Spleen (tissue), 13 donors: ENCODE measurements at places on chromosomes 4 and X. TPM values are rescaled to one million over a fixed set of nuclear protein-coding genes. Genes with fewer than 3 reads are reported as not detected.

Gene PTCHD1
- total RNA-seq, result 0.77 TPM

Gene PWWP3B
- not detected for total RNA-seq

Gene TMPRSS11D
- total RNA-seq, result not detected

Gene ADH1B
- 120 TPM for total RNA-seq

GRCh38 chr4:140705625-140706275 is 50.4 kb downstream of the TBC1D9 start:
- no peak for DNase-seq

GRCh38 chr4:174629265-174629664 is 107.0 kb upstream of the HPGD start:
- no peak for DNase-seq

DNA sequence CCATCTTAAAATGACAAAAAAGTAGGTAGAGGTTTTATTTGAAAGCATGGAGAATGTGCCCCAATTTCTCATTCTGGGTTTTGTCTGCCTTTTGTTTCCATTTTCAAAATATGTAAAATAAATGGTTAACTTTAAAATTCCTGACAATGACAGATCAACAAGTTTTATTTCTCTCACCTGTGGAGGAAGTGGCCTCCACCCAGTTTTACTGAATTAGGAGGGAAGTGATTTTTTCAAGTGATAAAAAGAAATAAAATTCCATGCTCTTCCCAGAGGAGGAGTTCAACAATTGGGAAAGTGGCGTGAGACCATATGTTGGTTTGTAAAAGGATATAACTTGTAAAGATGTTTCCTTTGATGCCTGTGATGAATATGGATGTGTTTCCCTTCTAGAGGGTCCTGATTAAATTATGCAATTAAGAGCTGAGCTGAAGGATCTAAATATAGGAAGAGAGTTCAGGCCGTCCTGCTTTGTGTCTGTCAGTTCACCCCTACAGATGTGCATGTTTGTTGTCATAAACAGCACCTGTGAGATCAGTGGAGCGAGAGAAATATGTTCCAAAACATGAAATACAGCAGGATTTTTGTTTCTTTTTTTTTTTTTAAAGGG is 19.5 kb downstream of the SMAD1 start:
- DNase-seq, result no peak

GRCh38 chrX:118795528-118796280 is 27.9 kb upstream of the ZCCHC12 start:
- DNase-seq, result no peak

DNA sequence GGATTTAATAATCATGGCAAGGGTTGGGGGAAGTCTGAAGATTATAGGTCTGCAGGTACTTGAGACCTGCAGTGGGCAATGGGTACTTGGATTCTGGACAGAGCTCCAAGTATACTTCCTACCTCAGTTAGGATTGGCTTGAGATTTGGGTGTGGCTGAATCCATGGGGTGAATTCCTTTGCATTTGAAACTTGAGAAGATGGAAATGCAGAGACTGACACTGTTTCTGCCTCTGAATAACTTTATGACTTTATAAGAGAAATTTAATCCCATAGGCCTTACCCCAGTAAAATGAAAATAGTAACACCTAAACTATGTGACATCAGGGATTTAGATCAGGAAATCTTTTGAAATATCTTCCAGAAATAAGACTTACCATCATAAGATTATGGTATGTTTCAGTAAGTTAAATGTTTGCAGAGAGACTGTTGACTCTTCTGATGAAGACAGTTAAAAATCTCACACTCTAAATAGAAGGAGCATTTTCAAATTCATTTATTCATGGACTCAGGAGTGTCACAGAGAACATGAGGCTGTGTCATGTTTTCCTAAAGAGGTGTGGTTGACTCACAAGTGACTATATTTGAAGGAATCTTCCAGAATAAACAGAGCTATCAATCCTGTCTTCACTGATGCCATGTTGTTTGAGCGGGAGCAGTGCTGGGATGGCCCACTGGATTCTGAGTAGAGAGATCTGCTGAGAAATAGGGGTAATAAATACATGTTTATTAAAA is 513.5 kb upstream of the NR3C2 start:
- no peak for DNase-seq

DNA sequence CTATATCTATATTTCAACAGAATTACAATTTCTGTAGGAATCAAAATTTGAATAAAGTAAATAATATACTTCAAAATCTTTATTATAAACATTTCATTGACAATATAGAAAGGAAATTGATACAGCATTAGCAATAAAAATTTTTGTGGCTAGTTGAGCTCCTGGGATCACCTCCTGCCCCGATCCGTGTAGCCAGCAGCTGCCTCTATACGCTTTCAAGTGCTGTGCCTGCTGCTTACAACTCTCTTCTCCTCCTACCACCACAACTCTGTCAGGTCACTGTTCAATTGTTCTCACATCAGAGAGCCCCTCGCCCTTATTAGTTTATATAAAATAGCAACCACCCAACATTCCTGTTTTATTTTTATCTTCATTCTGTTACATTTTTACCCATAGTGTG is 27.6 kb downstream of the INPP4B start:
- no peak for DNase-seq

GRCh38 chr4:137510557-137511265 is 21.6 kb downstream of the PCDH18 start:
- no peak for DNase-seq

GRCh38 chr4:40845154-40845835 is 95.5 kb downstream of the NSUN7 start:
- DNase-seq, result no peak

- DNase-seq, result no peak
Observed at GRCh38 chr4:20983763-20984575, 283.7 kb downstream of the PACRGL start.

- DNase-seq, result no peak
Observed at GRCh38 chrX:41184312-41184711, 99.1 kb downstream of the USP9X start.

GRCh38 chrX:72107320-72107719 is 24.4 kb downstream of the RTL5 start:
- no peak for DNase-seq
